ENCODE measurements at places on chromosomes 5 and 9. TPM values are rescaled to one million over a fixed set of nuclear protein-coding genes. Genes with fewer than 3 reads are reported as not detected.

- no peak for DNase-seq
These were observed 79.2 kb downstream of the C9orf152 start for GRCh38 chr9:110128664-110129329.

GRCh38 chr5:13501176-13501575 is 443.3 kb downstream of the DNAH5 start:
- DNase-seq: no peak

Gene PCDHGA12
- total RNA-seq: 10.7 TPM

Gene PHF24
- 7.7 TPM for total RNA-seq

DNA sequence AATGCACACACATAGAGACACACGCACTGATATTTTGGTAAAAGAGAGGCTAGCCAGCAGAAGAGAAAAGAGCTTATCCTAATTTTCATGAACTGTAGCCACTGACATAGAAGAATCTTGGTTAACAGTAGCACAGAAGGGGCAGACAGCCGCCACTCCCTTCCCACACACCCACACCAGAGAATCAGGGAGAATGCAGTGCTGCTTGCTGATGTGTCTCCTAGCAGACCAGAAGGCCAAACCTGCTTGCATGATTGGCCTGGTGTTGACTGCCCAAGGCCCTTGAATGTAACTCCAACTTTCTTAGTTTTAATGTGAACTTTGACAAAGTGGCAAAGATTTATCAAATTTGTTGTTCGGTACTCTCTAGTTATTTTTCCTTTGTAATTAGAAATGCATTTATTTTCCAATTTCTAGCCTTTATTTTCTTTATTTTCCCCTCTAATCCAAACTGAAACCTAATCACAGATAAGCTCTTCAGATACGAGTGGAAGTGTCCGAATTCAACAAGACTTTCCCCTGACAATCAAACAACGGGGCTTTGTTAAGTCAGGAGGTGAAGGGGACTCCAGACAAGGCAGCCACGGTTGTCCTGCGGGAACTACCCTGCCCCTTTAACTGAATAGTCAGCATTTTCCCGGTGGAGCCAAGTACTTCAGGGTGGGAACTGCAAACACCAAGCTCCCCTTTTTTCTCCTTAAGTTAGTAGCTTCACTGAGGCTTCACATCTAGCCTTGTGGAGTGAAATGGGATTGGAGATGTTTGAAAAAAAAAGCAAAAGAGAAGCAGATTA is 81.9 kb upstream of the CTSL start:
- no peak for DNase-seq

DNA sequence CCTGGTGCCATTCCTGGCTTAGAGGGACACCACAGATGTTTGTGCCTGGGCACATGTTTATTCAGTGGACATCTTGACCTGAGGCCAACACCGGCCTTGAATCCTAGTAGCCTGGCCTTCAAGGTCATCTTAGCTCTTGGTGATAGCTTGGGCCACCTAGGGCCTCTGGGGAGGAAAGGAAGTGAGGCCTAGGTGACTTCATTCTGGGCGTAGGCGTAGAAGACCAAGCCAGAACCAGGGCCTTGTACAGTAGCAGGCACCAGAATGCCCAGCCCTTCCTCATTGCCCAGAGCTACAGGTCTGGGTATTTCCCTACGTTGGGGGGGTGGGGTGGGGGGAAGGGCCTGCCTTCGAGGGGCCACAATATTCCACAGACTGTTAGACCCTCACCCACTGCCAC is 33.8 kb downstream of the WNK2 start:
- no peak for DNase-seq

Measured in spinal cord (tissue), 10 donors.